ENCODE measurements at places on chromosomes 4 and X.

- DNase-seq = no peak
Measured at GRCh38 chr4:33411182-33411581, 2691.0 kb downstream of the PCDH7 start.

DNA sequence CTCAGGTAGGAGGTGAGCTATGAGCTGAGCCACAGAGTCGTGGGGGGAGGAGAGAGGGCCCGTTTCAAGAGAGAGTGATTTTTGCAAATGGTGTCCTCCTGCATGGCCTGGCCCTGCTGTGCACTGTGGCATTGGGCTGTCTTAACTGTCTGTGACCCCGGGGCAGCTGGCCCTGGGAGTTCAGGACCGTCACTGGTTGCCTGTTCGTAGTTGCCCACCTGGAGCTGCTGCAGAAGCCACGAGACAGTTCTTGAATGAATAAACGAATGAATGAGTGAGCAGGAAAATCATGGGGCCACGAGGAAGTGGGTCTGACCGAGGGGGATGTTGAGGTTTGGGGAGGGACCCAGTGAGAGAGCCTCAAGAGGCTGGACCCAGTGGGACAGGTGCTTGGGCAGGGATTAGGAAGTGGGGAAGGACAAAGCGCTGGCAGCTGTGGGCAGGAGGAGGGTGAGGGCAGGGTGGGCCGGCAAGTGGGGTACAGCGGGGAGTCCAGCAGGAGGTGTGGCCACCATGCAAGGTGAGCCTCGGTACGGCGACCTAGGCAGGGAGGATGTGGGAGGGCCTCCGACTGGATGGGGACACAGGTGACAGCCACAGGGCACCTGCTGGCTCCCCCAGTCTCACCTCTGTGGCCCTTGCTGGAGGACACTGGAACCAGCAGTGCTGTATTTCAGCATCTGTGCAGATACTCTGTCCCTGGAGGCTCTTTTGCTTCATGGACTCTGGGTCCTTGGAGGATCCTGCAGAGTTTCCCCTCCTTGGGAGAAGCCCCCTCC lies 10.2 kb downstream of the RGS12 start:
- no peak for DNase-seq

- DNase-seq = no peak
Measured at GRCh38 chr4:133493776-133494175, 344.7 kb downstream of the PCDH10 start.

- DNase-seq = no peak
Measured at GRCh38 chr4:73172161-73172560, 86.4 kb downstream of the ANKRD17 start.

DNA sequence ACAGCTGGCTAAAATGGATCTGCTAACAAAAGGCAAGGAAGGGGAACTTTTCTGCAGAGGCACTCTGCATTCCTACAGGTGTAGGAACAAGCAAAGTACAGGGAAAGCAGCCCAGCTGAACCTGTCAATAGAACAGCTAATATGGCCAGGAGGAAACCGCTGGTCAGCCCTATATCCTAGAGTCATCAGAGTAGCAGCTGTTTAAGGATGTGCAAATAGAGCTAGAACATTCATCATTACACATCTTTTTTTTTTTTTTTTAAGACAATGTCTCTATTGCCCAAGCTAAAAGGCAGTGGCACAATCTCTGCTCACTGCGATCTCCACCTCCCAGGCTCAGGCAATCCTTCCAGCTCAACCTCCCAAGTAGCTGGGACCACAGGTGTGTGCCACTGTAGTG lies 163.0 kb downstream of the BTC start:
- peak; percentile 67 for DNase-seq
